Fibroblast of the aortic adventitia (primary cell): ENCODE measurements at places on chromosomes 13 and 19.

- no peak for DNase-seq
Observed at GRCh38 chr19:5003781-5004180, 34.9 kb downstream of the KDM4B start.

- DNase-seq: no peak
Observed at GRCh38 chr13:79502859-79503468, 22.0 kb downstream of the NDFIP2 start.

- peak; percentile 24 for DNase-seq
Observed at GRCh38 chr13:34155931-34156607, 338.1 kb downstream of the RFC3 start.

- DNase-seq: no peak
Observed at GRCh38 chr19:734716-735115, 16.2 kb upstream of the MISP start.

- DNase-seq: no peak
Observed at GRCh38 chr13:62168891-62169290, 753.2 kb upstream of the PCDH20 start.

DNA sequence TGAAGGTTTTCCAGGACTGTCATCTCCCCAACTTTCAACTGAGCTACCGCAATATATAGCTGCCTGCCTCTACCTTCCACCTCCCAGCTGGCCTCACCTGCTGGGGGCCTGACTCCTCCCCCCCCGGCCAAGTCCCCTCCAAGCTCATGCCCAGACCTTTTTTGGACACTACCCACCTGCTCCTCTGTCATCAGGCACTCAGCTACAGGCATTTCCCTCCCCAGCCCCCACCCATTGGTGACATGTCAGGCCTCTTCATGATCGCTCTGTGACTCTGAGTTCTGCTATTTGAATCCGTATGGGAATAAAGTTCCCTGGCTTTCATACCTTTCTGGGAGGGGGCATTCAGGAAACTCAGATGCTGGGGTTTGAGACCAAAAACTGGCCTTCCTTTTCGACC is 1.8 kb downstream of the PRKACA start:
- DNase-seq: no peak

GRCh38 chr13:111278743-111279652 is 41.4 kb upstream of the TEX29 start:
- DNase-seq: no peak

DNA sequence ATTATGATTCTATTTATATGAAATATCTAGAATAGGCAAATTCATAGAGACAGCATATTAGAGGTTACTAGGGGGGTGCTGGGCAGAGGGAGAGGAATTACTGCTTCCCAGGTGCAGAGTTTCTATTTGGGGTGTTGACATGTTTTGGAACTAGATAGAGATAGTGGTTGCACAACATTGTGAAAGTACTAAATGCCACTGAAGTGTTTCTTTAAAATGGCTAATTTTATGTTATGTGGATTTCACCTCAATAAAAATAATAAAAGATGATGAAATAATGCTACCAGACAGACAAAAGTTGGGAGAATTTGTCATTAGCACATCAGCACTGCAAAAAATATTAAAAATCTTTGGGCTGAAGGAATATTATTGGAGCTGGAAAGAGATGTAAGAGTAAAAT is 63.4 kb downstream of the SLC6A16 start:
- DNase-seq: no peak

- peak; percentile 60 for DNase-seq
Observed at GRCh38 chr13:73913079-73913740, 221.0 kb downstream of the KLF12 start.

GRCh38 chr19:51272183-51272810 is 21.4 kb downstream of the SIGLECL1 start:
- DNase-seq: no peak

DNA sequence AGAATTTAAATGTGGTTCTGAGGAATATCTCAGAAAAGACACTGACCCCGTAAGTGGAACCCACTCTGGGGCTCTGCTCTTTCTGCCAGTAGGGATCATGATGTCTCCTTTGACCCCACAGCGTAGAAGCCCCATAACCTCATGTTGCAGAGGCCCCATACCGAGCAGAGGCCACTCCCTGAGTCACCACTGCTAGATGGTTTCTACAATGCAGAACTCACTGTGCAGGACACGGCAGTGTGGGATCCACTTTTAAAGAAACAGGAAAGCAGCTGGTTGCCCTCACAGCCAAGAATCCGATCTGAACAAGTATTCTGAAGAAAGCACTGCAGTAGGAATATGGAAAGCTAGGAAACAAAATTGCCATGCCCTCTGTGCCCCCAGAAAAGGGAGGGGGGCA is 4.2 kb downstream of the SLC7A1 start:
- DNase-seq: peak; percentile 37

DNA sequence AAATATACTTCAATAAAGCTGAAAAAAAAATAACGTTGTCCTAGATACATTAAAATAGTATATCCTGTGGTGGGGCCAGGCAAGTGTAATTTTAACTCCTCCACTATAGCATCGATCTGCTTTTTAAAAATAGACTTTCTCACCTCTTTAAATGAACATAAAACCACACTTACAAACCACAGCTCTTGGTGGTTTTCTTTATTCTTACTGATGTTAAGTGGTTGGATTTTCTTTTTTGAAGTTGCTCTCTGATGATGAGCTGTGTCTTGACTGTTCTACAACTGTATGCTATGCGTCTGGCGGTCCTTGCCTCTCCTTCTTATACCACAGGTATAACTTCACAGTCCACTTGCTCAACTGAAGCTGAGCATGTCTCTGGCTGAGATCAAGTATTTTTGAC is 721.5 kb upstream of the KLHL1 start:
- no peak for DNase-seq

DNA sequence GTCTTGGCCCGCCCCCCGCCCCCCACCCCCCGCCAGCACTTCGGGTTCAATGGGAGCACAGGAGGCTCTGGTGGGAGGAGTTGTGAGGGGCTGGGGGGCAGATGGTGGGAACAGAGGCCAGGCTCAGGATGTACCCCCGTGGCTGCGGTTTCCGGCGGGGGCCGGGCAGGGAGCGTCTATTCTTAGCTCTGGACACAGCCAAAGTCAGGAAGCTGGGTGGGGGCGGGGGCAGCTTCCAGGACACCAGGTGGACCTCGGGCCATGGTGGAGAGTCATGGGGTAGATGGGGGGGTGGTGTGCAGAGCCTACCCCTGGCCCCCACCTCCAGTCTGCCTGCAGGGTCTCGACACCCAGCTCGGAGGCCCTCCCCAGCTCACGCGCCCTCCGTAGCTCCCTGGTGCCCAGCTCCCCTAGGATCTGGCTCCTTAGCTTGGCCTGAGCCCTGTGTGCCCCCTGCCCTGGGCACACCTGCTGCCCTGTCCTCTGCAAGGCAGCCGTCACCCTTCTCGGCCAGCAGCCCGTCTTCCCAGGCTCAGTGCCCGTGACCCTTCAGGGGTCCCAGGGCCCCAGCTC is 2.2 kb upstream of the TBXA2R start:
- no peak for DNase-seq

- no peak for DNase-seq
Observed at GRCh38 chr19:2081873-2082810, 14.0 kb downstream of the MOB3A start.
